ENCODE measurements at places on chromosomes 12 and 14. TPM values are rescaled to one million over a fixed set of nuclear protein-coding genes. Genes with fewer than 3 reads are reported as not detected.

Gene IGF1
- total RNA-seq = 354 TPM

Gene CD69
- total RNA-seq = not detected

Gene SLC38A4
- total RNA-seq = not detected

Gene BBOF1
- total RNA-seq = 5.7 TPM

Gene CDH24
- total RNA-seq = 2.0 TPM

Gene GPX2
- not detected for total RNA-seq

Gene KRT3
- total RNA-seq = not detected

Gene C12orf54
- total RNA-seq = not detected

Gene PAH
- not detected for total RNA-seq

Gene SLC7A7
- 11.7 TPM for total RNA-seq

Gene MAGOHB
- total RNA-seq = 24.7 TPM

Gene LRIG3
- total RNA-seq = 32.4 TPM

Gene SNW1
- 49.7 TPM for total RNA-seq

Gene JPH4
- total RNA-seq = 2.0 TPM

Gene RDH16
- total RNA-seq = not detected

Gene PIWIL1
- total RNA-seq = not detected

Gene SLC22A17
- 5.5 TPM for total RNA-seq

Gene SERPINA9
- total RNA-seq = not detected

Gene C12orf76
- total RNA-seq = 7.7 TPM

Gene PPP4R4
- 0.38 TPM for total RNA-seq

Gene OR6S1
- total RNA-seq = not detected

Gene TMEM19
- total RNA-seq = 22.5 TPM

Gene PTHLH
- total RNA-seq = 1.7 TPM

Gene KRT82
- total RNA-seq = not detected

Gene CCDC177
- not detected for total RNA-seq

Gene ACOT6
- not detected for total RNA-seq

Gene MAP1LC3B2
- total RNA-seq = 1.1 TPM

Gene FGD4
- total RNA-seq = 96.9 TPM

Gene FGF23
- not detected for total RNA-seq

Gene ASIC1
- total RNA-seq = 0.38 TPM

Gene ZNF605
- total RNA-seq = 10.9 TPM

Gene IL22
- not detected for total RNA-seq

Gene RFX4
- not detected for total RNA-seq

Gene FAIM2
- not detected for total RNA-seq

Gene KLRB1
- total RNA-seq = 1.5 TPM

Gene KRT78
- total RNA-seq = not detected

Gene ZDHHC22
- not detected for total RNA-seq

Gene TSPAN8
- 36.3 TPM for total RNA-seq

Gene FLVCR2
- total RNA-seq = 21.8 TPM

Gene PTPRQ
- total RNA-seq = 1.3 TPM

Gene GDF3
- not detected for total RNA-seq

Gene BCAT1
- 37.2 TPM for total RNA-seq

Gene VWF
- total RNA-seq = 853 TPM

Gene COX8C
- not detected for total RNA-seq

Gene ACADS
- total RNA-seq = 31.6 TPM

Gene ABCB9
- total RNA-seq = 1.7 TPM

Gene CRIP2
- total RNA-seq = 24.1 TPM

Gene LMO3
- 179 TPM for total RNA-seq

Gene PEX5
- 71.4 TPM for total RNA-seq

Gene MYO1H
- total RNA-seq = not detected

Gene KMT2D
- 34.3 TPM for total RNA-seq

Gene HOXC13
- 1.1 TPM for total RNA-seq

Gene RAD9B
- total RNA-seq = 0.22 TPM

Gene KRT5
- total RNA-seq = 1.3 TPM

Gene OVCH1
- not detected for total RNA-seq

Gene RGS6
- total RNA-seq = 13.4 TPM

Gene ARMH4
- 3.6 TPM for total RNA-seq

Gene STON2
- total RNA-seq = 10.5 TPM

Gene KCNC2
- total RNA-seq = not detected

All from subcutaneous adipose tissue (tissue), 4 donors.